Inflammatory macrophage (primary cell): ENCODE measurements at places on chromosomes 6 and 20.

DNA sequence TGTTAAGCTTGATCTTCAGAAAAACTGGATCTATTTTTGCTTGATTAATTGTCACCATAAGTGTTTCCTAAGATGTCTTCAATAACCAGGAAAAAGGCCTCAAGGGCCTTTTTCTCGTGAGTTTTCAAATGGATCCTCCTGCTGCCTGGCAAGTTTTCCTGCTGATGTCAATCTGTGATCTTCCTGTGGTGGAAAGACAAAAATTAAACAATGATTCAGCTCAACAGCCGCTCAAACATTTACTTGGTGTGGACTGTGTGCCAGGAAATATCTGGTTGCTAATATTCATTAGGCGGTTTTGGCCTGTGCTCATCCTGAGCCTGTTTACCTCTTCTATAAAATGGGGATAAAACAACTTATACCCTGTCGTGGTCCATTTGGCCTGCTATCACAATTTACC, 35.4 kb upstream of the SSTR4 start:
- no peak for DNase-seq

- DNase-seq = no peak
These were observed 514.0 kb upstream of the SOX4 start for GRCh38 chr6:21079468-21080048.

DNA sequence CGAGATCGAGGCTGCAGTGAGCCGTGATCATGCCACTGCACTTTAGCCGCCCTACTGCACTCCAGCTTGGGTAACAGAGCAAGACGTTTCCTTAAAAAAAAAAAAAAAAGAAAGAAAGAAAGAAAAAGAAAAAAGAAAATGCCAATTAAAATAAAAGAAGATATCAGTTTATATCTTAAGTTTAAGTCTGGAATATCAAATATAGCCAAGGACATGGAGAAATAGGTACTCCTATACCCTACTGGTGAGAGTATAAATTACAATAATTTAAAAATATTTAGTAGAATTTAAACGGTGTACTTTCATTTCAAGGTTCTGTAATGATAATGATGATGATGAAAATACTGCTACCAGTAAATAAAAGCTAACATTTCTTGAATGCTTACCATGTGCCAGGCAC, 3.8 kb upstream of the TRIM31 start:
- DNase-seq = no peak

DNA sequence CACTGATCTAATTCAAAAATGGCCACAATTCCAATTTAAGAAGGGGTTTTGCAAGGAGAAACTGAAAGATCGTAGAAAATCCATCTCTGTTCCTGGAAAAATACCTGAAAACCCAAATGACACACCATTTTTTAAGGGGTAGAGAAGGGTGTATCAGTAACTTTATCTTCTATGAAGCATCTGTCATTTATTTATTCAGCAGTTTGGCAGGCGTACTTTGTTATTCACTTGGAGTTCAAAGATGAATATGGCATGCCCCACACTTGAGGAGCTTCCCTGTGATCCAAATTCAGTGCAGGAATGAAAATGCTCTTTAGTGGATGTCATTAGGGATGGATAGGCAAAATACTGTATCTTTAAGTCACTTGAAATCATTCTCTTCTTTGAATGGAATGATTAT, 7.2 kb downstream of the HINT3 start:
- DNase-seq = no peak

GRCh38 chr6:46684771-46685170, 2.9 kb upstream of the TDRD6 start:
- no peak for DNase-seq

GRCh38 chr6:113651120-113651519, 206.0 kb upstream of the MARCKS start:
- no peak for DNase-seq

GRCh38 chr20:25356271-25356933, 34.2 kb downstream of the ABHD12 start:
- no peak for DNase-seq

GRCh38 chr6:120202878-120203277, 853.3 kb upstream of the MAN1A1 start:
- DNase-seq = no peak
